CD4-positive, alpha-beta T cell treated with Interleukin-12 subunit alpha and Interleukin-12 subunit beta, for 1 hour (primary cell): ENCODE measurements at places on chromosomes 16 and 17.

DNA sequence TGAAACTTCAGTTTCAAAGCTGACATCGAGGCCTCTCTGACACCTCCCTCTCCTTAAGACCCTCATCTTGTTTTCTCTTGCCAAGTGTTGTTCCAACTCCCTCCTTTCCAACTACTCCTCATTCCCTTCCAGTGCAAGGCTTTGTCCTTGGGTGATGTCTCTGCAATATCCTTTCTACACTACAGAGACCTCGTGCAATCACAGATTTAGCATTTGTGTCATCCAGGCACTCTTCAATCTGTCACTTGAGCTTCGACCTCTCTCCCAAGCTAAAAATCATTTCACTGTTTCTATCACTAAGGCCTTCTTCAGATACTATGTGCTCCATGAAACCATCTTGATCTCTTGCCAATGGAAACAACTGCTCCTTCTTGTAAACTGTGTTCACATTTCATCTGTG, 31.6 kb downstream of the TEKT3 start:
- no peak for DNase-seq

- no peak for DNase-seq
Measured at GRCh38 chr16:30697264-30698138, 1.5 kb upstream of the SRCAP start.

GRCh38 chr16:20799599-20799998, 6.7 kb downstream of the ERI2 start:
- peak; percentile 3 for DNase-seq

- no peak for DNase-seq
Measured at GRCh38 chr16:87441886-87442580, 49.9 kb downstream of the MAP1LC3B start.

GRCh38 chr17:413706-414380, 61.2 kb upstream of the RPH3AL start:
- peak; percentile 28 for DNase-seq

DNA sequence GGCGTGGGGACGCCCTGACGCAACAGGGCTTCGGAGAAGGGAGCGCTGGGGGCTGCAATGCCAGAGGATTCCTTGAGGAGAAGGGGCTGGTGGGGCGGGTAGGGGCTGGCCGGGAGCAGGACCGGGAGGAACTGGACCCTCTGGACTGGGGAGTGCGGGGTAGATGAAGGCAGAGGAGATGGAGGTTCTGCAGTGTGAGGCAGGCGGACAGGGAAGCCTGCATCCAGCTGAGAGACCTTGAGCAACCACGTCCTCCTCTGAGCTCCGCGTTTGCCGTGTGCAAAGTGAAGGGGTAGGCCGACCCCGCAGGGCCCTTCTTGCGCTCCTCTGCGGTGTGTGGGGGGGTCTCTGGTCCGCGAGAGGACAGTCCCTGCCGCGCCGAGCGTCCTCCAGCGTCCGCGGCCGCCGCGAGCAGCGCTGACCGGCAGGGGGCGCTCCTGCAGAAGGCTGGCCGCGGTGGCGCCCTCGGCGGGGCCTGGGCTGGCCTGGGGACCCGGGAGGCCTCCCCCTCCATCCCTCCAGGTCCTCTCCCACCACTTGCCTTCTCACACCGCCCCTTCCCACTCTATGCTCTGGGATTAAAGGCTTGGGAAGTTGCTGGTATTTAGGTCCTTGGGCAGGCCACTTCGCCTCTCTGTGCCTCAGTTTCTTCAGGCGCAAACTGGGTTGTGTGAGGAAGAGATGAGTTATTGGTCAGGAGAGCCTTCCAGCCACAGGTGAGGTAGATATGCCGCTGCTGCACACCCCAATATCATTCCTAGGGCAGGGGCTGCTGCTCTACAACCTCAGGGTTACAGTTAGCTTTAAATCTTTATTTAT, 9.6 kb upstream of the WNT9B start:
- peak; percentile 26 for DNase-seq

DNA sequence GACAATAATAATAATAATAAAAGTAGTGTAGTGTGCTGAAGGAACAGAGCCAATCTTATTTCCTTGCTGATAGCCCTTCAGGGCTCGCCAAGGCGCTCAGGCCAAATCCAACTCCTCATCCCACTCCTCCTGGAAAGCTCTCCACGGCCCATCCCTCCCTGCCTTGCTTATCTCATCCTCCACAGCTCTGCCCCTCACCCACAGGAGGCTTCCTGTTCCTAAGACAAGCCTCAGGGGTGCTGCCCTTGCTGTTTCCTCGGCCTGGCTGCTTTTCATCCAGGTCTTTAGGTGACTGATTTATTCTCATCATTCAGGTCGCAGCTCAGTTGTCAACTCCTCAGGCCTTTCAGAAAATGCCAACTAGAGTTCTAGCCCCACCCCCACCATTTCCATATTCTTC, 11.2 kb downstream of the GTF3C1 start:
- no peak for DNase-seq

DNA sequence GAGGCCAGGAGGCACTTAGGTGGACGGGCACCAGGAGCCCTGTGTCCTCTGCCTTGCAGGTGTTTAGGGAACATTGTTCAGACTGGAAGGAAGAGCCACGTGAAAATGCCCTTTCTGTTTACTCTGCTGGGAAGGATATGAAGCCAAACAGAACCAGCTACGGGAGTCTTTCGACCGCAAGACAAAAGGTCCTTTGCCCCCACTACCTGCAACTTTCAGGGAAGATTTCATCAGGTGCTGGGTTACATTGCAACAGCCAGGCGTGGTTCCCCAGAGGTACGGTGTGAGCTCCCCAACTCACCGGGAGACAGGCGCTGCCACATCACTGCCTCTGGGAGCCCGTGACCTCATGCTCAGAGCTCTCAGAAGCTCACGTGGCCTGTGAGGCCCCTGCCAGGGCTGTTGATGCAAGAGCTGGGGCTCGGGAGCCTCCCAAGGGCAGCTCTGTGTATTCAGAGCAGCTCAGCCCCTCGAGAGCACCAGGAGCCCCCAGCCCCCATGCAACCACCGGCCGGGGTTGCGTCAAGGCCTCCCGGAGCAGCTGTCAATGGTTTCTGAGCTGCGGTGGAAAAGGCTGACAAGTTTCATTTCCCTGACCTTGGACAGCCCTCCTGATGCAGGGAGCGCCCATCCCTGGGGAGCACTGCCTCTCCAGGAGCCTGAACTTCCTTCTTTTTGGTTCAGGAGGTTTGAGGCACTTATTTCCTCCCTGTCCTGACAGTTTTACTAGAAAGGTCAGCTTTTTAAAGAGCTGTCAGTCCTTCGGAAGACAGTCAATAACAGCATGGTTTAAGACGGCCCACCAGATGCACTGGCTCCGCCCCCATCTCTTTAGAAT, 42.1 kb downstream of the TBC1D16 start:
- peak; percentile 26 for DNase-seq

GRCh38 chr16:10610499-10611184, 30.2 kb upstream of the EMP2 start:
- no peak for DNase-seq

- DNase-seq: no peak
Measured at GRCh38 chr17:6599364-6599763, 41.1 kb downstream of the KIAA0753 start.

- no peak for DNase-seq
Measured at GRCh38 chr17:80861418-80861815, 130.2 kb upstream of the CHMP6 start.

DNA sequence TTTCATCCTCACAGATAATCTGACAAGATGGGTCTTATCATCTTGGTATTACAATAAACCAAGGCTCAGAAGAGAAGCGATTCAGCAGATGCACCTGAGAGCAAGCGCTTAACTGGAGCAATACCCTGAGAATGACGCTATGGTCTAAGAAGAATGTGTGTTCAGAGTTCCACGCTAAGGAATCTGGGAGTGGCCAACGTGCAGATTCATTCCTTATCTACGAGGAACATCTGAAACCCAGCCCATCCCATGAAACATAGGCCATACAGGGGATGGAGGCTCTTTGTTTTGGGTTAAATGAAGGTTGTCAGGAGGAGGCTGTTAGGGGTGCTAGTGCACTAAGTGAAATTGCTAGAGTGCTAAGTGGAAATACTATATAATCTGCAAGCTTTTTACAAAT, 28.5 kb upstream of the KDM8 start:
- no peak for DNase-seq

DNA sequence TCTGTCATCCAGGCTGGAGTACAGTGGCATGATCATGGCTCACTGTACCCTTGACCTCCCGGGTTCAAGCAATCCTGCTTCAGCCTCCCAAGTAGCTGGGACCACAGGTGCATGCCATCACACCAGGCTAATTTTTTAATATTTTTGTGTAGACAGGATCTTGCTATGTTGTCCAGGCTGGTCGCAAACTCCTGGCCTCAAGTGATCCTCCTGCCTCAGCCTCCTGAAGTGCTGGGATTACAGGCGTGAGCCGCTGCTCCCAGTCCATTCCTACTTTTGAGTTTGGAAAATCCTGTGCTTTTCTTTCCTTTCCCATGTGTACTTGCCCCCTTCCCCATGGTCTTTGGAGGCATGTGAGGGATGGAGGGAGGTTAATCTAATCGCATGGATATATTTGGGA, 60.0 kb downstream of the MSI2 start:
- no peak for DNase-seq

- no peak for DNase-seq
Measured at GRCh38 chr16:26269673-26270072, 577.9 kb downstream of the HS3ST4 start.

DNA sequence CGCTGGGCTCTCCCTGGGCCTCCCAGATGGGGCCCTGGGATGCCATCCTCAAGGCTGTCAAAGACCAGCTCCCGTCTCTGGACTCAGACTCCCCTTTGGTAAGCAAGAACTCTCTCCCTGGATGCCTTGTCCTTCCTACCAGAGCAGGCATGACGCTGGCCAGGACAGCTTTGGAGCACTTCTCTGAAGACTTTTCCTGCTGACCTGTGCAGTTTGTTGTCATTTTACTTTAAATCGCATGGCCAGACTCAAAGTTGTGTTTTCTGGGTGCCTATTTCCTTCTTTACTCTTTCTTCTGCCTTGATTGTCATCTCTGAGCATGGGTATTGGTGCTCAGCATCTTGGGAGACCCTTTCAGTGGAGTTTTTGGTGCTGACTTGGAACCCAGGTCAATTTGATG, 2.2 kb downstream of the DNAAF8 start:
- no peak for DNase-seq

DNA sequence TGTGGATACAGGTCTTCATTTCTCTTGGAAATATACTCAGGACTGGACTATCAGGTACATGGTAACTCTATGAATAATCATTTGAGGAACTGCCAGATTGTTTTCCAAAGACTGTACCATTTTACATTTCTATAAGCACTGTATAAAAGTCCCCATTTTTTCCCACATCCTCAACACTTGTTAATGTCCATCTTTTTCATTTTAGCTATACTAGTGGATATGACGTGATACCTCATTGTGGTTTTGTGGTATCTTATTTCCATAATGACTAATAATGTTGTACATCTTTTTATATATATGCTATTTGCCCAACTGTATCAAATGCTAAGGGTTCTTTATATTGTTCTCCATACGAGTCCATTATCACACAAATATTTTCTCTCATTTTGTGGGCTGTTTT, 22.9 kb downstream of the NUP88 start:
- DNase-seq: no peak

DNA sequence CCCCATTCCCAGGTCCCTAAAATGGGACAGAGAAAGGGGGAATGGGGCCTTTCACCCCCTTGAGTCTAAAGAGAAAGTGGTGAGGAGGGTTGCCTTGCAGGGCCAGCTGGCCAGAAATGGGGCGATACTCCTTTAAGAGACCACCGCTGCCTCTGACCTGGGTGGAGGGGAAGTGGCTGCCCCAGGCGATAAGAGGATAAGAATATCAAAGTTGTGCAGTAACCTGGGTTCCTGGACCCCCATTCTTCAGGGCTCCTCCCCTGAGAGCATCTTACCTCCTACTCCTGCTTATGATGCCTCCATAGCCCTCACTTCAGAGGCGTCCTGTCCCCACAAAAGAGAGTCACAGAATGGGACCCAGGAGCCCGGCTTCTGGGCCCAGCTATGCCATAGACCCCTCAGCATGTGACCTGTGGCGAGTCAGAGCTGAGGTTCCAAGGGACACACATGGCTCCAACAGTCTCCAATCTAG, 5.2 kb upstream of the TSPOAP1 start:
- DNase-seq: peak; percentile 44

DNA sequence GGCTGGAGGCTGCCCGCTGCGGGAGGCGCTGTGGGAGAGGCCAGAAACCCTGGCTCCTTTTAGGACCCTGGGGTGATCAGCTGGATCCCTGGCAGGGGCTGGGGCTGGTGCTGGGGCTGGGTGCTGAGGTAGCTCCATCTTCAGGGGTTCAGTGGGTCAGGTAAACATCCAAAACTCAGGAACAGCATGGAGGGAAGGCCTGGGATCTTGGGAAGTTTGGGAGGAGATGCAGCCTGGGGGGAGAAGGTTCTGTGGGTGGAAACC, 21.0 kb downstream of the ADGRG5 start:
- no peak for DNase-seq

GRCh38 chr16:57680842-57681375, 12.8 kb downstream of the ADGRG3 start:
- no peak for DNase-seq

- DNase-seq: no peak
Measured at GRCh38 chr17:72587156-72587555, 466.3 kb downstream of the SOX9 start.

GRCh38 chr17:47401100-47401499, 77.3 kb downstream of the EFCAB13 start:
- no peak for DNase-seq

DNA sequence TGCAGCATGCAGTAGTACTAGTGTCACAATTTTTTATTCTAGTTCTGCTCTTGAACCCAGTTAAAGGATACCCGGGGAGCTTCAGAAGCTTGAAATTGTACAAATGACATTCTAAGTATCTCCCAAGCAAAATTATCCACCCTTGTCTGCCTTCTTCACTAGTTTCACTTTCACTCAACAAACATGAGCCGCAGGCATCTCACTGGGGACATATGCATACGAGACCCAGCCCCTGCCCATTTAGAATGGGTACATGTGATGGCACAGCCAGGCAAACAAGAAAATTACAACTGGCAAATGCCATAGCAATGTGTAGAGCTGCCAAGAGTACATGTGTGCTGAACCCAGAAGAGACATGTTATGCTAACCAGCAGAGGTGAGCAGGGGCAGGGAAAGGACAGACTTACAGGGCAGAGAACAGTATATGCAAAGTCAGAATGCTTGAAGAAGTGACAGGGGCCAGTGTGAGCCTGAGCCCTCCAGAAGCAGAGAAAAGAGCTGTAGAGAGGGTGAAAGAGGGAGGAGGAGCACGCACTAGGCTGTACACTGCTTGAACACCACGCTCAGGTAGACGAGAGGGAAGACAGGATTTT, 8.3 kb downstream of the GINS2 start:
- no peak for DNase-seq
